ENCODE measurements at places on chromosomes 4 and X.
A peak's percentile ranks its signal among the peaks of the same experiment; 100 is the strongest.

- DNase-seq = no peak
Observed at GRCh38 chr4:127015667-127016117, 617.1 kb upstream of the INTU start.

DNA sequence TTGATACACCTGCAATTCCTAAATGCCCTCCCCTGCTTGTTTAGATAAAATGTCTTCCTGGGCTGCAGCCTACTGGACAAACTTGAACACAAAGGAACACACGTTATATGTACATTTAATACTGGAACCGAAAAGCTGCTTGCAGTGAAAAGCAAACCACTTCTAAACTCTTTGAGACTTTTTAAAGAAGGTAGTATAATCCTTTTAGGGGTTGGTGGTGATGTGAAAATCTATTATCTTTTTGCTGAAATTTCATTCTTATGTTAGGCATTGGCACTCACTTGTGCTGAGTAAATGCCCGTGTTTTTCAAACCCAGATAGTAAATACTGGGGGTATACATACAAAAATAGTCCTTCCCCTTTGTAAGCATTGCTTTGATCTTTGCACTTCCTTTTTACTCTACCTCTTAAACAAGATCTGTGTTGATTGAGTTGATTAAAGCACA is 2.2 kb downstream of the NFKB1 start:
- DNase-seq = no peak

- no peak for DNase-seq
Observed at GRCh38 chr4:9874385-9874784, 93.0 kb downstream of the DRD5 start.

GRCh38 chr4:71404049-71404448 is 65.2 kb downstream of the SLC4A4 start:
- DNase-seq = no peak

DNA sequence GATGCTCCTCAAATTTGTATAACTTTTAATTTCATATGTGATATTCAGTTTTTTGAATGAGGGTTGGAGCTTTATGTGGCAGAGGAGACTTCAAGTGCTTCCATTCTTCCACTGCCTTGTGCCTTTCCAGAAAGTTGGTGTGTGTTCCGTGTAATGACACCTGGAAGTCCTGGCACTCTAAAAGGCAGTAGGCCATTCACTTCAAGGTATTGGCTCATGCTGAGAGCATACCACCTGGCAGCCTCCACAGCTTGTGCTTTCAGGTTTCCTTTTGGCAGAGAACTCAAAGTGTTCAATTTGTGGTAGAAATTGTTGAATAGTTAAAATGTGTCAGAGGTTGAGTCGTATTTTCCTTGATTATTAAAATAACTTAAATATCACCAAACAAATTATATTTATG is 49.6 kb downstream of the GRIA2 start:
- peak; percentile 19 for DNase-seq

DNA sequence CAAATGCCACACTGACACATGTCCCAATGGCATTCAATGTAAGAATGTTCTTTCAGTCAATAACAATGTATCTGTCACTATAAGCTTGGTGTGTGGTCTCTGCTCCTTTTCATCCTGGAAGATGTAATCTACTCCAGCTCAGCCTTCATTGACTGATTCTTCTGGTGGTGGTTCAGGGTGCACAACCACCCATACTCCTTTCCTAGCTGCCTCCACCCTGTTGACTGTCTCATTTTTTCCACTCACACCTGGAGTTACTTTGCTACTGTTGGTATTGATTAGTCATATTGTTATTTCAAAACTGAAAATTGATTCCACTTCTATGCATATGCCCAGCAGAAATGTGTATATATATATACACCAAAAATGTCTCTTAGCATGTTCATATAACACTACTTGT is 140.5 kb downstream of the ASB9 start:
- DNase-seq = no peak

- DNase-seq = no peak
Observed at GRCh38 chr4:151809716-151810115, 48.9 kb upstream of the GATB start.

DNA sequence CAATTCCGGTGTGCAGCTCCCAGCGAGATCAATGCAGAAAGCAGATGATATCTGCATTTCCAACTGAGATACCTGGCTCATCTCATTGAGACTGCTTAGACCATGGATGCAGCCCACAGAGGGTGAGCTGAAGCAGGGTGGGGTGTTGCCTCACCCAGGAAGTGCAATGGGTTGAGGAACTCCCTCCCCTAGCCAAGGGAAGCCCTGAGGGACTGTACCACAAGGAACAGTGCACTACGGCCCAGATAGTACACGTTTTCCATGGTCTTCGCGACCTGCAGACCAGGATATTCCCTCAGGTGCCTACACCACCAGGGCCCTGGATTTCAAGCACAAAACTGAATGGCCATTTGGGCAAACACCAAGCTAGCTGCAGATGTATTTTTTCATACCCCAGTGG is 150.0 kb downstream of the TET2 start:
- no peak for DNase-seq

GRCh38 chr4:93237521-93237920 is 591.0 kb upstream of the ATOH1 start:
- DNase-seq = no peak

DNA sequence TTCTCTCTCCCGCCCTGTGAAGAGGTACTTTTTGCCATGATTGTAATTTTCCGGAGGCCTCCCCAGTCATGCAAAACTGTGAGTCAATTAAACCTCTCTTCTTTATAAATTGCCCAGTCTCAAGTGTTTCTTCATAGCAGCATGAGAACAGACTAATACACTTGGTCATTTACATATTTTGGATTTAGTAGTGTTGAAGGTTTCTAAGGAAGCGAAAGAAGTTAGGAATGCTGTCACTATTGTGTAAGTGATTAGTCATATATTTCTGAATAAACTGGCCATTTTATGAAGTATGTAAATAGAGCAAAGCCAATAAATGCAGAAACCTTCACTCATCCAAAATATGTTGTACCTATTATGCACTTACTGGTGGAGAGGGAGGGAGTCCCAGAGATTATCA is 34.4 kb upstream of the GK2 start:
- DNase-seq = no peak

DNA sequence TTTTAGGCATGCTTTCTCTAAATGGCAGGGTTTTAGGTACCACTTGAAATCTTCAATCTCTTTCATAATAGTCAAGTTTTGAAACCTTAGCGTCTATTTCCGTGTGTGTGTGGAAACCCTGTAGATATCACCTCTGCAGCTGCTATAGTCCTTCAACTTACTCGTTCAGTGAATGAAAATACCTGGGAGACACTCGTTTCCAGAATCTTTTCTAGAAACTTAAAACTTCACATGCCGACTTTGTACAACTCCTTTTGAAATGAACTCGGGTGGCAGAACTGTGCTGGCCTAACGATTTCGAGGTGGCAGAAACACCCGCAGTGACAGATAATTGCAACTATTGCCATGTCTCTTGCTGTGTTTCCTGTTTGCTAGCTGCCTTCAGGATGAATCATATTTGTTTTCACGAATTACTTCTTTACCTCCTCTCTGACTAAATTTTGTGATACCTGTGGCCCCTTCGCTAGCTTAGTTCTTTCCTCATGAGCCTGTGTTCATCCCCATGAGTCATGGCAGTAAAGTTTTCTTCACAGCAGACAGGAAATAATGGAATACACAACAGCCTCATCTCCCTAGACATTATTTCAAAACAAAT is 104.7 kb upstream of the SMIM10 start:
- DNase-seq = no peak

DNA sequence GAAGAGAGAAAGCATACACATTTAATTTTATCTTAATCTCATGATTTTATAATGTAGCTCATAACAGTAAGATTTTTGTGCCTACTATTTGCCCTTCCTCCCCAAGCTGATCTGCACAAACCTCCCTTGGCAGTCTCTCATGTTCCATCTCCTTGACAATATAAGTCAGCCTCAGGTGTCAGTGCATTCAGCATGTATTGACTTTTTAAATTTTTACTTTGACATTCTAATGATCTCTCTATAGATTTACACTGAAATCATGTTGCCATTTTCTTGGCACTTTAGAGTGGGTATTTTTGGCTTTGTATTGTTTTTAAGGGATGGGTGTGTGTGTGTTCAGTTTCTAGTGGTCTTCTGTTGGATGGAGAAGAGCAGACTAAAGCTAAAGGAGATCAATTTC is 505.3 kb upstream of the CPEB2 start:
- DNase-seq = no peak

DNA sequence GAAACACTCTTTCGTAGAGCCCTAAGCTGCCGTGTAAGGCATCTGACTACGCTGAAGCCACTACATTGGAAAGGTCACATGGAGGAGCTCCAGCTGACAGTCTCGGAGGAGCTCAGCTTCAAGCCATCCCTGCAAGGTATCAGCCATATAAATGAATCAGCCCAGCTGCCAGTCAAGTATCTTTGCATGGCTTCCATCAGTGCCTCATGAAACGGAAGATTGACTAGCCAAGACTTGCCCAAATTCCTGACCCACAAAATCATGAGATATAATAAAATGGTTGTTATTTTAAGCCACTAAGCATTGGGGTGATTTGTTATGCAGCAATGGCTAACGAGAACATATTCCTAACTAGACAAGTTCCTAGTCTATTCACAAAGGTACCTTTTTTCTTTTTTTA is 104.1 kb upstream of the SCOC start:
- DNase-seq = no peak

DNA sequence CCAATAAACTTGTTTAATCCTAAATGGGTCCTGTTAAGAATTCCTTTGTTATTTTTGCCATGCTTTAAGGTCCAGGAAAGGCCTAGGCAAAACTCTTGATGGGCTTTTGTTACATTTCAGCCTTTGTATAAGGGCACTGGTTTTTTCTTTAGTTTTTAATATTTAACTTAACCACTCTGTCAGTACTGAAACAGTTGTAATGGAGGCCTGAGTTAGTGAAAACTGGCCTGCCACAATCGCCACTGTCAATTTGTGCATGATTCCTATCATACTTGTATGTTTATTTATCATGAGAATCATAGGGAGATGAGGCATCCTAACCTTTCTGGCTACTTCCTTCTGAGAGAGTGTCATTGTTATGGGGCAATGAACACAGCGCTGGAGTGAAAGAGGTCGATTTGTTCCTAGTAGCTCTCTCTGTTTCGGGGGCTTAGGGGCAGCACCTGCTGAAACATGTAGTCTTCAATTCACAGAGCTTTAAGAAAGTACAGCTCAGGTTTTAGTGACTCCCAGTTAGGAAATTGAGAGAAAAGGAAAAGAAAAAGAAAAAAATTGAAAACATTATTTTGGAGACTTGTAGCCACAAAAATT is 393.8 kb upstream of the FSTL5 start:
- DNase-seq = no peak

GRCh38 chrX:84046403-84046984 is 141.5 kb downstream of the RPS6KA6 start:
- peak; percentile 3 for DNase-seq

DNA sequence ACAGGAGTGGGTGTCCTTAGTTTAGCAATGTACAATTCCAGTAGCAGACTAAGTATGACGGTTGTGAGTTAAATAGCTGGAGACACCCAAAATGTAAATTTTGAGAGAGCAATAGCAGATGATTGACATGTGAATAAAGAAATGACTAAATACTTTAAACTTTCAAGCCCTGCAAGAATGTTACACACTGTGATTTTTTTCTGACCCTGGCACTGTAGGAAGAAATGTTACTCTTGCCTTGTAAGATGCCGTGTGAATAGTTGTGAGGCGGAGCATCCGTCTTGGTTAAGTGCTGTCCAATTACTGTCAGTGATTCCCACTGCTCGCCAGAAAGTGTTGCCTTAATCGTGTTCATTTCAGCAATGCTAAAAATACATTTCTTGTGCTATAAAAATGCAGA is 1248.1 kb downstream of the RAPGEF2 start:
- DNase-seq = no peak

DNA sequence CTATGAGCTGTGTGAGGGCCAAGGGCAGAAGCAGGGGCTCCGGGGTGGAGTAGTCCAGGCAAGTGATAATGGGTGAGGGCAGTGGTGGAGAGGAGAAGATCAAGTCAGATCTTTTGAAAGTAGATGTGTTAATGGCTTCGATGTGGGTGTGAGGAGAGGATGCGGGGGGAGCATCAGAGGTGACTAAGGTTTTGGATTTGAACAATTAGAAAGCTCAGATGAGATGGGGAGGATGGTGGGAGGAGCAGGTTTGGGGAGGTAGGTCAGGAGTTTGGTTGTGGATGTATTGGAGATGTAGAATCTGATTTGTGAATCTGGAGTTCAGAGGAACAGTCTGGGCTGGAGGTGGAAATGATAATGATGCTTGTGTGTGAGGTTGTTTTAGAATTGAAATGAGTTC is 4.6 kb downstream of the FTSJ1 start:
- DNase-seq = no peak

DNA sequence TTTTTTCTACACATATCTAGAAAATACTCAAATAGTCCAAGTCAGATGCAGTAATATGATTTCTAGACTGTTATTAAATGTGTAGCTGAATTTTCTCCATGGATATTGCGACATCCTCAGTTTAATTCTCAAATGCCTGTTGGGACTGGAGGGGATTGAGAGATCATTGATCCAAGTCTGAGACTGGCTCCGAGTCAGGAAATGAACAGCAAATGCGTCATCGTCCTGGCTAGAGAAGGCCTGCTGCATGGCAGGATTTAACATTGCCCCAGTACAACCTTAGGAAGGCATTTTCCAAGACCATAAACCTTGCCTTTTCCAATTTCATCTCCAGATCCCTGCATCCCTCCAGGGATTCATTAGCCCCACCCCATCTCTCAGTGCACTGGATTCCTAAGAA is 56.6 kb upstream of the SLC6A14 start:
- peak; percentile 8 for DNase-seq

DNA sequence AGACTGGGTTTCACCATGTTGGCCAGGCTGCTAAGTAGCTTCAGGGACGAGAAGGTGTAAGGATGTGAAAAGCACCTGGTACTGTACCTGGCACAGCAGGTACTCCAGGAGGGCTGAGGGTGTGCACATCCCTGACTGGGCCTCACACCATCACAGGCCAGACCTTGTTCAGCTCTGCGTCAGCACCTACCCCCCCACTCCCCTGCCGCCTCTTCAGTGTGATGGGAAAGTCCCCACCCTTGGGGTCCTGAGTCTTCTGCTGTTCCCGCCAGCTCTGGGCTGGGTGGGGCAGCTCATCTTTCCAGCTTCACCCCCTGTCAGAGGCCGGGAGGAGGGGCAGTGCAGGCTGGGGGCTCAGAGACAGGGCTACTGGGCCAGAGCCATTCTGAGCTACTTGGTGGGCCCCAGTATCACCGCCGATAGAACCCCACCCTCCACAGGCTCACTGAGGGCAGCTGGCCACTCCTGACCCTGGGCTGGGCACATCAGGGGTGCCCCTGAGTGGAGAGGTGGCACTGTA is 6.7 kb upstream of the SH3BP2 start:
- DNase-seq = peak; percentile 9

DNA sequence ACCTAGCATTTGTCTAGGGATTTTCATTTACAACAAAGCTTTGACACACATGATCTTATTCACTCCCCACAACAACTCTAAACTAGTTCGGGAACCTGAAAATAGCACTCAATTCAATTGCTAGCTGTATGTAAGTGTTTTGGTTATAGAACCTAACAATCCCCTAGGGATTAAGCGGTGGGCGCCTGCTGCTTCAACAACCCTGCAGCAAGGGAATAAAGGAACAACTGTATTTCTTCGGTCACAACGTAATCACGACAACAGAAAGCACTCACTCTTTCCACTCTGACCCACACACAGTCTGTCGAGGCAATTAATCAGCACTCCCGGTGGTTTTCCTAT is 674 bp upstream of the DIAPH2 start:
- DNase-seq = no peak

All from body of pancreas (tissue), 4 donors.